ENCODE measurements at places on chromosomes 1 and 21.
A peak's percentile ranks its signal among the peaks of the same experiment; 100 is the strongest.

GRCh38 chr1:58652651-58653184 lies 47.1 kb downstream of the MYSM1 start:
- peak; percentile 36 for DNase-seq

- no peak for DNase-seq
Observed at GRCh38 chr1:24868016-24868875, 61.8 kb downstream of the RUNX3 start.

GRCh38 chr1:156376146-156376545 lies 7.1 kb downstream of the RHBG start:
- DNase-seq: no peak

DNA sequence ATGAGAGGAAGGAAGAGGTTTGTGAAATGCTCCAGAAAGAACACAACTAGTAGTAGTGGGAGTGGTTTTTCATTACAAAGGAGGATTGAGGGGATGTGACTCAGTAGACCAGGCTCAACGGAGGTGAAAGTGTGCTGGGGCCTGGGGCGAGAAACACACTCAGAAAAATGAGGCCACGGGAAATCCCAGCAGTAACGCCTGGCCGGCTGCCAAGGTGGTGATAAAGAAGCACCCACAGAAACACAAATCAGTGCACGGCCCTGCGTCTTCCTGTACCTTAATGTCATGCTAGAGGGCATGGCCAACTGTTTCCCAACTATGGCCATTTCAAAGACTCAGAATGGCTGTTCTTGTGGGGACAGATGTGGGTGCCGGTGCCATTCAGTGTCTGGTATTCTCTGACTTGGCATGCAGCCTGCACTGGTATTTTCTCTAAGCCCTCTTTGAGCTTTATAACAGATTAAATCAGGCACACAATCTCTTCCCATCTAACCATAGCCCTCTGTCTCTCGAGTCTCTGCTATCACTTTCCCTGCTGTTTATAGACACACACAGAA lies 38.2 kb downstream of the URB2 start:
- peak; percentile 79 for DNase-seq

- no peak for DNase-seq
Observed at GRCh38 chr1:201504799-201505502, 2.0 kb downstream of the CSRP1 start.

DNA sequence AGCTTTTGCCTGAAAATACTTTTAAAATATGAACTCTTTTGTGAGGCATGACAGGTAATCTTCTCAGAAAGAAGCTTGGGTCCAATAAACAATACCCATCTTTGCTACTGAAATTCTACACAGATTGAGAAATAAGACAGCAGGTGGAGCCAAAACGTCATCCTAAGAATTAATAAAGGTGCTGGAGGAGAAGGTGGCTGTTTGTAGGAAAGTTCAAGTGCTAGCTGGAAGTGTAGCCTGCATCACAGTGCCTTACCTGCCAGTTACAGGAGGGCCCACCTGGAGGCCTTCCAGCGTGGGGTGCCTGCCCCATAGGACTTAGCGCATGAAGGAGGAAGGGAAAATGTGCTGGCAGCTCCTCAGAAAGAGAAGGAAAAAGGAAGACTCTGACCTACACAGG lies 93.7 kb downstream of the TTC3 start:
- DNase-seq: no peak

- no peak for DNase-seq
Observed at GRCh38 chr1:172219966-172220365, 200.5 kb upstream of the C1orf105 start.

GRCh38 chr1:108011295-108011694 lies 46.3 kb upstream of the VAV3 start:
- DNase-seq: no peak

GRCh38 chr1:212700892-212701819 lies 1.5 kb upstream of the BATF3 start:
- DNase-seq: no peak

GRCh38 chr1:33615546-33615945 lies 143.1 kb downstream of the ZSCAN20 start:
- DNase-seq: no peak

All from stimulated activated CD4-positive, alpha-beta T cell treated with anti-CD3 and anti-CD28 coated beads, Interleukin-1b, Interleukin-23, amount 100 ng/mL, for 24 hours (primary cell).